ENCODE measurements at places on chromosomes 5 and 9.

DNA sequence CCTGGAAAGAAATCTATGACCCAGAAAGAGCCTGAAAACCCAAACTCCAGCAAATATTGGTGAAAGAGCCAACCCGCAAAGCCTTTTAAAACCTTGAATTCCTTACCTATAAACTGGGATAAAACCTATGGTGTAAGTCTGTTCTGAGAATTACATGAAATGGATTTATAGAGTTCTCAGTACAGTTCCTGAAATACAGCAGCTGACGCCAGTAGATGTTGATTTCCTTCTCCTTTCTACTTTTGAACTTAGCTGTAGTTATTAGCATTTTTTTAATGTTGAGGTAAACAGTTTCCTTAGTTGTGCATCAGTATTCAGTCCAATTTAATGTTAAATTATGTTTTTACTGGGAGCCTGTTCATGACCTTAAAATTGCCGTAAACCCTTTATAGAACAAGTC, 3.7 kb downstream of the SPIN1 start:
- DNase-seq: no peak

- no peak for DNase-seq
Observed at GRCh38 chr9:92405818-92406217, 1.4 kb upstream of the OGN start.

- DNase-seq: no peak
Observed at GRCh38 chr5:107541400-107541799, 129.3 kb downstream of the EFNA5 start.

- no peak for DNase-seq
Observed at GRCh38 chr5:175133185-175133584, 310.8 kb downstream of the DRD1 start.

DNA sequence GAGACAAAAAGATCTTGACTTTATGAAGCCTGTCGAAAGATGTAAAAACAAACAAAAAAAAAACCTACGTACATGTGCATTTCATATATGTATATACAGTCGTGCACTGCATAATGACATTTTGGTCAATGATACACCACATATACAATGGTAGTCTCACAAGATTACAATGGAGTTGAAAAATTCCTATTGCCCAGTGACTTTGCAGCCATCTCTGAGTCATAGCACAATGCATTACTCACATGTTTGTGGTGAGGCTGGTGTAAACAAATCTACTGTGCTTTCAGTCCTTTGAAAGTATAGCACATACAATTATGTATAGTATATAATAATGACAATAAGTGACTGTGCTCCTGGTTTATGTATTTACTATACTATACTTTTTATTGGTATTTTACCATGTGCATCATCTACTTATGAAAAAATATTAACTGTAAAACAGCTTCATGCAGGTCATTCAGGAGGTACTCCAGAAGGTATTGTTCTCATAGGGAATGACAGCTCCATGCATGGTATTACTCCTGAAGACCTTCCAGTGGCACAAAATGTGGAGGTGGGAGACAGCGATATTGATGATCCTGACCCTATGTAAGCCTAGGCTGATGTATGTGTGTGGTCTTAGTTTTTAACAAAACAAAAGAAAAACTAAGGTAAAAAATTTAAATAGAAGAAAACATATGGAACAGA, 73.7 kb upstream of the FST start:
- no peak for DNase-seq

GRCh38 chr5:40571729-40572128, 108.0 kb upstream of the PTGER4 start:
- no peak for DNase-seq

- no peak for DNase-seq
Observed at GRCh38 chr5:14397717-14398116, 183.9 kb upstream of the OTULINL start.

- no peak for DNase-seq
Observed at GRCh38 chr5:67141644-67142043, 55.0 kb downstream of the CD180 start.

GRCh38 chr9:134730761-134731496, 89.3 kb downstream of the COL5A1 start:
- DNase-seq: no peak

DNA sequence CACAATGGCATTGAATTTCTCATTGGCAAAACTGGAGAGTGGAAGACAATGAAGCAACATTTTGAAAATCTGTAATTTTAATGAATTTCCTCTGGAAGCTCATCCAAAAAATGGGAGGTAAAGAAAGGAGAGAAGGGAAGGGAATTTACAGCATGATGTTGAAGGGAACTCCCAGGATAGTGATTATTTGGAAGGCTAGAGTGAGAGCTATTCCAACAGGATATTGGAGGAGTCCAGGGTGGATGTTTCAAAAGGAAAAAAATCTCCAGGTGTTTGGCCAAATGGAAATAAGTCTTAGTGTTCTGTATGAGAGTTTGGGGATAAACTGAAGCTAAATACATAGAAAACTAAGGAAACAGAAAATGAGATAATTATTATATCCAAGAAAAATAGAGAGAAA, 106.2 kb downstream of the IZUMO3 start:
- DNase-seq: no peak

GRCh38 chr9:87370049-87370685, 127.5 kb upstream of the DAPK1 start:
- no peak for DNase-seq

DNA sequence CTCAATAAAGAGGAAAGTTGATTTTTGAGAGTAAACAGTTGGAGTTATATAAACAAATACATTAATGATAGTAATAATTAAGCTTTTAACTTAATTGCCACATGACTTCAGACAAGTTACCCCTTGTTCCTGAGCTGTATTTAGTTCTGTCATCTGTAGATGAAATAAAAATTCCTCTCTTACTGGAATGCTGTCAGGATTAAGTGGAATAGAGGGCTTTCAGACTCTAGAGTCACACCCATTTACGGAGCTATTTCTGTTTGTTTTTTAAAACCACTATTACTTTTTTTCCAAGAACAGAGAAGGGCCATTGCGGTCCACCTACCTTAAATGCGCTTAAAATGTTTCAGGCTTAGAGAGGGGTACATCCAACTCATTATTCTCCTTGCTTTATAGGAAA, 170.6 kb downstream of the CHSY3 start:
- DNase-seq: no peak

GRCh38 chr5:132411304-132412013, 41.9 kb downstream of the SLC22A5 start:
- no peak for DNase-seq

DNA sequence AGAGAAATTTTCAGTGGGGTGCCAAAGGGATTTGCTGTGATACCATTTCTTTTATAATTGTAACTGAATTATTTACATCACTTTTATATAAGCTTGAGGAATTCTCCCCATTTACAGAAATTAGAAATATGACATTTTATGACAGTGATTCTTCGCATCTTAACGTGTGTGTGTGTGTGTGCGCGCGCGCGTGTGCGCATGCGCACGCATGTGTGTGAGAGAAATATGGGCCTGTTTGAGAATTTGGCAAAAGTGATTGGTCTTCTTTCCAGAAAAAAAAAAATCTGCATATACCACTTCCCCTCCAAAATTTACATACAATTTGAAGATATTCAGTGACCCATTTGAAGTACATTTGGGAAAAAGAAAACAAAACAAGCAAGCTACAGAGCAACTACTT, 190.7 kb upstream of the PDE4D start:
- no peak for DNase-seq

- no peak for DNase-seq
Observed at GRCh38 chr9:134812343-134812673, 68.3 kb upstream of the FCN2 start.

- DNase-seq: no peak
Observed at GRCh38 chr5:80711938-80712337, 57.2 kb upstream of the DHFR start.

- DNase-seq: no peak
Observed at GRCh38 chr9:79325501-79325900, 246.3 kb upstream of the TLE4 start.

DNA sequence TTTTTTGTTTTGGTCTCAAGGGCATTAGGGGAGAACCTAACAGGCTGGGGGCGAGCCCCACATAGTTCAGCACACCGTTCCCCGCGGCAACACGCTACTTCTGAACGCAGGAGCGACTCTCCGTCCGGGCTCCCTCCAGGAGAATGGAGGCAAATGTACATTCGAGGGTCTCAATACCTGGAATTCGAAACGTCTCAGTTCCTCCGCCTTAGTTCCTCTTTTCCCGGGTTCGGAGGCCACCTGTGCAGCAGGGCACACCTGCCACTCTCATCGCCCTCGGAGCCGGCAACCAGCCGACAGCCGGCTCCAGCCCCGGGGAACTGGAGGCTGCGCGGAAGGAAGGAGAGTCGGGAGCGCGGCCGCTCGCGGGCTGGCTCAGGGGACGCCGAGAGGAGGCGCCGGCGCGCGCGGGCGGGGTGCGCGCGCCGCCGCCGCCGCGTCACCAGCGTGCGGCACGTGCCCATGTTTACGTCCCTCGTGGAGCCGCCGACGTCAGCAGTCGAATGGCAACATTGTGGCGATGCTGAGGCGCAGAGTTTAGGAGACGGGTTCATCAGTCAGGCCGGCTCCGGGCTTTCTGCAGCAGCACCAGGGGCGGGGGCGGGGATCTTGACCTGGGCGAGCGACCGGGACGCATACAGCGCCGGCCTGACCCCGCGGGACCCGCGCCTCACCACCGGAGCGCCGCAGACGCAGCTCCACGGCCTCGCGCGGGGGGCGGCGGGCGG, at the start of gene JMY:
Gene JMY, plus strand, starts transcription at position 498 of the 728 bp plus-strand sequence. CDS start 520 bp downstream, outside the sequence.
- DNase-seq: peak; percentile 80

DNA sequence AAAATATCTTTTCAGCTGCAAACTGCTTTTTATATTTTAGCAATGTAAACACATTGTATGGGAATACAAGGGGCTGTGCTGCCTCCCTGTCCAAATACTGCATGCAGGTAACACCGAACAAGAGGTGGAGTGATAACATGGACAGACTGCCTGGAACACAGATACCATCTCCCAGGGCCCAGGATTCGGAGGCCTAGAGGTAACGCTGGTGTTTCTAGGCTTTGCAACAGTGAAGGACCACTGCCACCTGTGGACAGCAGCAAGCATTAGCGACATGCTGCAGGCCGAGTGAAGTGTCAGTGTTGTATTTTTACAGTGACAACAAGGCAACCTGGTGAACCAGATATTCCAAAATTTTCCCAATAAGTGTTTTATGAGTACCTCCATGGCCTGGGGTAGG, 379.1 kb downstream of the DMRT2 start:
- no peak for DNase-seq

DNA sequence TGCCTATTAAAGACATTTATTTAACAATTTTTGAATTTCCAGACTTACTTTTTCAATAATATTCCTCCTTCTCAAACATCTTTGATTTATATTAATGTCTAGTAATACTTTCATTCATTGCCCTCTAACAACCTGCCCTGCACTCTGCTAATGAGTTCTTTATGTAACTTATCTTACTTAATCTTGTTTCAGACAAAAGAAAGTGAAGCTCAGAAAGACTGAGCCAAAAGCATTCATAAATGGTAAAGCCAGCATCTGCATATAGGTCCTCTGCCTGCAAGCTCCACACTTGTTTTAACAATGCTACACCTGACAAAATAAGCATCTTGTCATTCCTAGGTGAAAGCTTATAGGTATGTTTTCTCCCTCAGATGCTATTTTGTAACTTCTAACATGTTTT, 2.4 kb upstream of the TNPO1 start:
- DNase-seq: no peak
